Fibroblast of skin of back (primary cell): ENCODE measurements at places on chromosomes 1 and 21.
A peak's percentile ranks its signal among the peaks of the same experiment; 100 is the strongest.

GRCh38 chr1:192697771-192698170, 61.8 kb downstream of the RGS13 start:
- no peak for DNase-seq

GRCh38 chr1:70436622-70437251, 25.7 kb downstream of the CTH start:
- peak; percentile 13 for DNase-seq

DNA sequence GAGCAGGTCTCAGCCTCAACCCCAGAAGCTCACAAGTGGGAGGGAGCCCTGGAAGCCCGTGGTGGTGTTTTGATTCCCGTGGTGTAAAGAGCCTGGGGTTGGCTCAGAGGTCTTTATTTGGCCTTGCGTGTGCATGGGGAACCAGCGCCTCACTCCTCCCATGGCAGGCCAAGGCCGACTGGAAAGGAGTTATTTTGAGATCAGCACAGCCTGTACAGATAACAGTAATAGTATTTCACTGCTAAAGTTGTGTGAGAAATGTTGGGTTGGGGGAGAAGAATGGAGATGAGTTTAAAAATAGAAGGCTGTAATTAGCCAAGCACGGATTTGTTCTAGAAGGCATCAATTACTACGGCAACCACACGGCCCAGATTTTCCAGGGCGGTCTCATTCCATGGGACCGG, 186.5 kb downstream of the DYRK1A start:
- DNase-seq: no peak

DNA sequence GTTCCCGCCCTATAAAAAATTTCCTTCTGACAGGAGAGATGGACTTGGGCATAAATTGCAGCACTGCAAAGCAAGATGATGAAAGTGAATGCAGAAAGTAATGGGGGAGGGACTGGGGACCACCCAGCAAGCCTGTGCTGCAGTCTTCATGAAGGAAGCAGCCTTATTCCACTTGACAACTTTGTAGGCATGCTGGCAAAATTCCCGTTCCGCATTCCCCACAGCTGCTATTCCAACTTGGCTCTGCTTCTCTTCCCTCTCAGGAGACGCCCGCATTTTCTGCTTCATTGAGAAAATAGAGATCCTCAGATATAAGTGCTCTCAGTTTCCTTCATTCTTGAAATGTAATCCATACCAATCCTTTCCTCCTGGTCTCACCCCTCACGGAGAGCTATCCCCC, 2.4 kb downstream of the HMGB4 start:
- DNase-seq: peak; percentile 60
